ENCODE measurements at places on chromosomes 4 and X. TPM values are rescaled to one million over a fixed set of nuclear protein-coding genes. Genes with fewer than 3 reads are reported as not detected.

The NR3C2 gene
- polyA plus RNA-seq, result 8.6 TPM

The CXCL1 gene
- 0.75 TPM for polyA plus RNA-seq

The NEIL3 gene
- polyA plus RNA-seq, result 3.9 TPM

DNA sequence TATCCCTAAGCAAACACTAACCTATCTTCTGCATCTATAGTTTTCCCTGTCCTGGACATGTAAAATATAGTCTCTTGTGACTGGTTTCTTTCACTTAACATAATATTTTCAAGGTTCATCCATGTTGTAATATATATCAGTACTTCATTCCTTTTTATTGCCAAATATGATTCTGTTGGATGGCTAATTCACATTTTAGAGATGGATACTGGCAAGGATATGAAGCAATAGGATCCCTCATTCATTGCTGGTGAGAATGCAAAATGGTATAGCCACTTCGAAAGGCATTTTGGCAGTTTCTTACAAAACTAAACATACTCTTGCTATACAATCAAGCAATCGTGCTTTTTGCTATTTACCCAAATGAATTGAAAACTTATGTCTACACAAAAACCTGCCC lies 6.7 kb downstream of the TCEAL9 start:
- DNase-seq, result no peak

DNA sequence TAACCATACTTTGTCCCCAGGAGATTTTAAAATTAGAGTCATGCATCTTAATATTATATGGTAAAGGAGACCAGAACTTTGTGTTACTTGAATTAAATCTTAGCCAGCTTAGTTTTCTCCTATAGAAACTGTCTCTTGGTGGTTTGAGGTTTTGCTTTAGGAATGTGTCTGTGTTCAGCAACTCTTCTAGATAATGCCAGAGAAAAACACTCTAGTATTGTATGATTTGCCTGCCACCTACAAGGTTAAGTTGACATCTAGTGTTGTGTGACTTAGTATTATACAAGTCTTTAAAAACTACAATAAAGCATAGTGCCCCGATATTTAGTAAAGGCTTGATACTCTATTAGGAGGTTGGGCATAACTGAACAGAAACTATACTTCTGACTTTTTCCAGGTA lies 2.1 kb downstream of the UGT8 start:
- no peak for DNase-seq

- DNase-seq, result peak; percentile 30
Observed at GRCh38 chrX:107775000-107775733, 420 bp downstream of the TSC22D3 start.

DNA sequence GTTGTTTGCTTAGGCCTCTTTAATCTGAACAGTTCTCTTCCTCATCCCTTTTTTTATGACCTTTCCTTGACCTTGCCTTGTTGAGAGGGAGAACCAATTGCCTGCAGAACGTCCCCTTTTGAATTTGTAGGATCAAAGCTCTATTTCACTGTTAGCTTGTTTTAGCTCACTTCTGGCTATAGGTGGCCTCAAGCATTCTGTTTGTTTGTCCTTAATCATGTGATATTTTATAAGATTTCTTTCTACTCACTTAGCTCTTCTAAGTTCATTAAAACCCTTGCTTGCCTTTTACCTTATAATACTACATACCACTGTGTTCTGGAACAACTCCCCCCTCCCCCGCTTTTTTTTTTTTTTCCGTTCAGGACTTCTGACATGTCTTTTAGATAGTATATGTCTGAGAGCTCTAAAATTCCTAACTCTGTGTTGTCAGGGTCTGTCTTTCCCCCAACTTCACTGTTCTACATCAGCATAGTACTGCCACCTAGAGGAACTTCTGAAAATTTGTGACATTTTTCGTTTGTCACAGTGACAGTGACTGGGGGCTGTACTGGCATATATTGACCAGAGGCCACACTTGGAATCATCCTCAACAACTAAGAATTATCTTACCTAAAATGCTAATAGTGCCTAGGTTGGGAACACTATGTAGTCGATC lies 128.5 kb downstream of the LARP7 start:
- DNase-seq, result peak; percentile 16

DNA sequence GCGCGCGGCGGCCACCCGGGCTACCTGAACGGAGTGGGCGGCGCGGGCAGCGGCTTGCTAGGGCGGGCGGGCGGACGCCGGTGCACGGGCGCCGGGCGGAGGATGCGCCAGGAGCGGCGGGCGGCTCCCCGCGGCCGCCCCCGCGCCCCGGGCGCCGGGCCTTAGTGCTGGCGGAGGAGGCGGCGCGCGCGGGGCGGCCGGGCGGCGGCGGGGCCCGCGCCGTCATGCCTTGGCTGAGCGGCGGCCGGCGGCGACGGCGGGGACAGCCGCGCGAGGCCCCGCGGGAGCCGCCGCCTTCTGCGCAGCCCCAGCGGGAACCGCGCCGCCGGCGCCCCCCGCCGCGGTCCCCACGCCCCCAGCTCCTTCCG lies 48.2 kb downstream of the CLDN34 start:
- no peak for DNase-seq

- DNase-seq, result no peak
Observed at GRCh38 chrX:77960567-77960966, 8.9 kb downstream of the PGAM4 start.

GRCh38 chrX:77635373-77635772 lies 150.6 kb downstream of the ATRX start:
- DNase-seq, result no peak

DNA sequence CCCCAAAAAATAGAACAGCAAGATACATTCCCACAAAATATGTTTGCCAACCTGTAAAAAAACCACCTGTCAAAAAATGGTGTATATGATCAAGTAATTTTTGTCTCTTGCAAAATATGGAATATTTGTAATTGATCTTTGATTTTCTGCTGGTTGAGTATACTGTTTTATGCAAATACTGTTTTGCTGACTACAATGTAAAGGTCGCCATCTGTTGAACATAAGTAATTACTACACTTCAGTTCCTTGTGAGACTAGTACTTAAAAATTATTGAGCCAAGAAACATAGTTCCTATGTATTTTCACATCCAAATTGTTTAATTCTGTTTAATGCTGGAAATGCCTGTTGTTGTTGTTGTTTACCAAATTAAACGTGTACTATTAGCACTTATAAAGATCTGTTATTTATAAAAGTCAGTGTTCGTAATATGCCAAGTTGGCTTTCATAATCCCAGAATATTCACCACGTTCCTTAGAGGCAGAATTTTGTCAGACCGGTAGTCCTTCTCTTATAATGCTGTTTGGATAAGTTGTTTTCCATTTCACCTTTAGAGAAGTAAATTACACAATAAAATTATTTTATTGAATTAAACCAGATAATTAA lies 144.2 kb downstream of the PDLIM5 start:
- peak; percentile 76 for DNase-seq

- no peak for DNase-seq
Observed at GRCh38 chr4:82774711-82775171, 23.9 kb downstream of the SCD5 start.

DNA sequence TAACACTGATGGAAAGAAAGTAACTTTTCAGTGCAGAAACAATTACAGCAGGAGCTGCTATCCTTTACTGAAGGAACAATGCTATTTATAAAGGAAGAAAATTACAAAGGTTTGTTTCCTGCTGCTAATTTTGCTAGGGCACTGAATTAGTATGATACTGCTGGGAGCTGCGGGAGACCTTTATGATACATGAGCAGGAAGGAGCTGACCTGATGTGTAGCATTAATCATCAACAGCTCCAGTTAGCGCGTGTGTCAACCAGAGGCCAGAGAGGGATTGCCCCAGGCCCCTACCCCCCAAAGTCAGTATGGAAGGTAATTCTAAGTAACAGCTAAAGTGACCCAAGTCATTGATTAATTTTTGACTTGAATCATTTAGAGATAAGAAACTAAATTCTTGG lies 728.9 kb downstream of the PCDH18 start:
- no peak for DNase-seq

DNA sequence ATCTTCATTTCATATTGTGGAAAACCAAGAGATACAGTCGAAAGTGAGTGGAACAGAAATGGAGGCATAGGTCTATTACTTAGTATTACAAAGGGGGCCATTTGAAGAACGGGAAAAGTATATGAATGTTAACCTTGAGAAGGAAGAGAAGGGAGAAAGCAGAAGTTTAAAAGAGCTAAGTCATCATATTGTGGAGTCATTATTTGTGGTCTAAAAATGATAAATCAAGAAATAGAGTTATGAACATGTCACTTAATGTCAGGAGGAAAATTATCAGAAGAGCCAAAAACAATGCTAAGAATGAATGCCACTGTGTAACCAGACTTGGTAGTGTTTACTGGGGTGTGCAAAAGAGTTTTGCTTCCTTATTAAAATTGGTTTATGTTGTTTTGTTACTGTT lies 589.5 kb upstream of the LCORL start:
- no peak for DNase-seq

DNA sequence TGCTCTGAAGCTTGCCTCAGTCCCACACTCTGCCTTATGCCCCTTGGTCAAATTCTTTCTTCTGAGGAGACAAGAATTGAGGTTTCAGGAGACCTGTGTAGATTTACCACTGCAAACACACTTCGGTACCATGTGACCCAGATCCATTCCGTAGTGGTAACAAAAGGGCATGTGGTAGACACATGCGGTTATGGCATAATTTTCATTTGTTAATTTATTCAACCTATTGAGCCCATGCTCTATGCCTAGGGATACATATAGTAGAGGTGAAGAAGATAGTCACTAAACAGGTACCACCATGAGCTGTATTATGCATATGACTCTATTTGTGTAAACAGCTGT lies 190.9 kb downstream of the NDST4 start:
- no peak for DNase-seq

- DNase-seq, result no peak
Observed at GRCh38 chr4:177012918-177013545, 220.3 kb upstream of the VEGFC start.

DNA sequence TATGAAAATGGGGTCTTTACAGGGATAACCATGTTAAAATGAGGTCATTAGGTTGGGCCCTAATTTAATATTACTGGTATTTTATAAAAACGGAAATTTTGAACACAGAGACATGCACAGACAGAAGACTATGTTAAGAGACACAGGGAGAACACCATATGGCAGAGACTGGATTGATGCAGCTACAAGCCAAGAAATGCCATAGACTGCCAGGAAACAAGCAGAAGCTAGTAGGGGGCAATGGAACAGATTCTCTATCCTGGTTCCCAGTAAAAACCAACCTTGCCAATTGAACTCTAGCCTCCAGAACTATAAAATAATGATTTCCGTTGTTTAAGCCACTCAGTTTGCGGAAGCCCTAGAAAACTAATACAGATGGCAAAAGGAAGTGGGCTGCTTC lies 6.6 kb upstream of the GUF1 start:
- no peak for DNase-seq

DNA sequence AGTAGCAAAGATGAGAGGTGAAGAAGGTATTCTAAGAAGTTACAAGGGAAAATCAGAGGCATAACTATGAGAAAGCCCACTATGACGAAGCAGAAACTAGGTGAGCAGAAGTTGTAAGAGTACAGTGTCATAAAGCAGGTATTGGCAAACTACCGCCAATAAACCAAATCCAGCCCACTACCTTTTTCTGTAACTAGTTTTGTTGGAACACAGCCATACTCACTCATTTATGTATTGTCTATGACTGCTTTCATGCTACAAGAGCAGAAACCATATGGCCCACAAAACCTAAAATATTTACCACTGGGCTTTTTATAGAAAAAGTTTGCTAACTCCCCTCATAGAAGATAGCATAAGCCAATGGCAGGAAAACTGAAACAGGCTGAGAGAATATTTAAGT lies 31.8 kb upstream of the ZCCHC13 start:
- no peak for DNase-seq

DNA sequence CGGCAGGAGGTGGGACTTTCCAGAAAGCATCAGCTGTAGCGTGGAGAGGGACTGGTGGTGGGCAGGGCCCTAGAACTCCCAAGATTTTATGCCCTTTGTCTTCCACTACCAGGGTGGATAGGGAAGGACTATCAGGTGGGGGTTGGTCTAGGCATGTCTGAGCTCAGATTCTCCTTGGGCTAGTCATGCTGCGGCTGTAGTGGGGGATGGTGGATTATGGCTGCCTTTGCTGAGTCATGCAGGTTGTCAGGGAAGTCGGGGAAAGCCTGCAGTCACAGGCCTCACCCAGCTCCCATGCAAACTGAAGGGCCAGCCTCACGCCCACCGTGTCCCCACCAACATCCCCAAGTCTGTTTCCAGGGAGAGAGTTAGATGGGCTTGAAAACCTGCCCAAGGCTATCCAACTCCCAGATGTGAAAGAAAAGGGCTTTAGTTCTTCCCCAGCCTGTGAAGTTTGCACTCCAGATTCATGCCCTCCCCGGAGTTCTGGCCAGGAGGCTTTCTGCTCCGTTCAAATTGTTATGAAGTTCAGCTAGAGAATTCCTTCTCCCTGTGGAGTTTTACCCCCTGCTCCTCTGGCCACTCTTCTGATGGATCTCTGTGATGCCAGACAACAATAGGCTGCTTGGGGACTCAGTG lies 13.4 kb upstream of the MEPE start:
- DNase-seq, result no peak

DNA sequence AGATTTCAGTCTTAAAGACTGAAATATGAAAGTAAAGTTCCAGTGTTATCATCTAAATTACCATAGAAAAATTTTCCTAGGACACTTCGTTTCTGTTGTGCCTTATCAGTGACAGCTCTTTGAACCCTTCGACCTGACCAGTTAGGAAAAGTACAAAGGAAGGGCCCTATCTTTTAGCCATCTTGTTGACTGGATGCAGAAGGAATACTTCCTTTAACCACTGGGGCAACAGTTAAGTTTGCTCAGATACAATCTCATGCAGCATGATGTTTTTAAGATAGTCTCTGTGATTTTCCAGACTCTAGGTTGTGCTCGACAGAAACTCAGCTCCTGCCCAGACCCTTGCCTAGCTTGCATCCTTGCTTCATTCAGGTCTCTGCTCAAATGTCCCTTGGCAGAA lies 210.5 kb upstream of the RPS6KA3 start:
- DNase-seq, result no peak

GRCh38 chr4:183876268-183876934 lies 28.7 kb upstream of the STOX2 start:
- peak; percentile 70 for DNase-seq

- no peak for DNase-seq
Observed at GRCh38 chr4:5717449-5718158, 6.6 kb downstream of the EVC start.

- no peak for DNase-seq
Observed at GRCh38 chr4:73432169-73433000, 3.6 kb upstream of the AFP start.

DNA sequence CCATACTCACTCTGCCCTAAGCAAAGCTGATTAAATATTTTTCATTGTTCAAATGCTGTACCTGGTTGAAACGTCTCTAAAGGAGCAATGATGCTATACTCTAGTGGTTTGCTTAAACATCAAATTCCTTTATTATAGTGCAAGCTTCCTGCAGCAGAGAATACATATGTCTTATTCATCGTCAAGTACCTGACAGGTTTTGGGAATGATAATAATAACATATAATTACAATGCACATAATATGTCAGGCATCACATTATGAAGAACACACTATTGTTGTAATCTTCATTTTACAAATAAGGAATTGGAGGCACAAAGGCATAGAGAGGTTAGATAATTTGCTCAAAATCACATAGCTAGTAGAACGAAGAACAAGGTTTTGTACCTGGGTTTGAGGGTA lies 151.6 kb downstream of the GRIA2 start:
- no peak for DNase-seq

- DNase-seq, result peak; percentile 2
Observed at GRCh38 chr4:37157476-37158167, 86.9 kb upstream of the NWD2 start.

All from muscle of back (tissue), 13 donors.